Substantia nigra (tissue), 51 donors: ENCODE measurements at places on chromosomes 1 and 21.

DNA sequence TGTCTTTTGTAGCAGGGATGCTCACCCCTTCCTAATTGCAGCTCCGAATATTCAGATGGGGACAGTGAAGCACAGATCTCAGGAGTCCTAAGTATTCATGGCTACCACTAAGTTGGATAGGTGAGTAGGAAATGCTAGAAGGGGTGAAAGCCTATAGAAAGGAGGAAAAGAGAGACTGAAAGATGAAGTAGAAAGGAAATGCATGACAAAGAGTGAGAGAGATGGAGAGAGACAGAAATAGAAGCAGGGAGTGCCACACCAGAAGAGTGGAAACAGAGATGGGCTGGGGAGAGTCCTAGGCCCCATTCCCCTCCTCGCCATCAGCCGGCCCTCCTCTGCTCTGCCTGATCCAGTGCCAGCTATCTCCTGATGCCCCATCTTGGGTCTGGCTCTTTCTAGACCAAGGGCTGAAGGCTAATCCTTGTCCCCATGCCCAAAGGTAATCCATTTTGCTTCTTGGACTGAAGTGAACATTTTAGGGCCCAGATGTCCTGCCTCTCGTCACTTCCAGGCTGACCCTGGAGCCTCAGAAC, 2.0 kb downstream of the PEA15 start:
- DNase-seq: no peak

DNA sequence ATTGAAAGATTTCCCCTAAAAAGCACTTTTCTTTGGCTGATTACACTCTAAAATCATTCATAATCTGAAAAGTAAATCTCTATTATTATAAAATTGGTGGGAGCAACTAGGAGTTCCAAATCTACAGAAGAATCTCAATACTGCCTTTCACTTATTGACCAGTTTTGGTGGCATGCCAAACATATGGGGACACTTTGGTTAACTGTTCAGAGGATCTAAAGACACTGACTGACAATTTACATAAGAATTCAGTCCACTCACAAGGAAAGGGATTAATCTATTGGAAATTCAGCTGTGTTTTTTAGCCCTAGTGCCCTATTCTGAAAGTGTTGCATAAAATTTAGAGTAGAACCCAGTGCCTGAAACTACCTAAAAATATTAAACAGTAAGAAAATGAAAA, 113.6 kb downstream of the LRRC40 start:
- DNase-seq: no peak

GRCh38 chr1:57033222-57034001, 67.6 kb upstream of the C8B start:
- no peak for DNase-seq

- no peak for DNase-seq
These were observed 239.9 kb downstream of the DPYD start for GRCh38 chr1:97680894-97681293.

GRCh38 chr1:22089134-22089571, 36.6 kb downstream of the CDC42 start:
- DNase-seq: no peak

DNA sequence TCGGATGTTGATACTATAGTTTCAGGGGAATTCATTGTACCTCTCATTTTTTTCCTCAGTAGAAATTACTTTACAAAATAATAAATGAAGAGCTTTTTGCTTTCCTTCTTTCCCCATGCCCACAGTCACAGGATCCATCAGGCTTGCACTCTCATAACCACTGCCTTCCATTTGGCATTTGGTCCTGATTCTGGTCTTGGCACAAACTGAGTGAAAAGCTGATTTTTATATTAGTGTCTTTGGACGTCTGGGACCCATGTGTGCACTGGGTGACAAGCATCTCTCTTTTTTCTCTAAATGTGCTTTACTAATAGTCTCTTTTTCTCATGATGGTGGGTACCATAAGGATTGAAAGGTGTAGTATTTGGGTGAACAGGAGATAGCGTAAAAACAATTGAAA, 2.8 kb downstream of the ELAVL4 start:
- no peak for DNase-seq

- DNase-seq: no peak
These were observed 4.5 kb downstream of the KANK4 start for GRCh38 chr1:62314454-62315350.

- DNase-seq: no peak
These were observed 60.7 kb upstream of the CDC42BPA start for GRCh38 chr1:227378871-227379554.

DNA sequence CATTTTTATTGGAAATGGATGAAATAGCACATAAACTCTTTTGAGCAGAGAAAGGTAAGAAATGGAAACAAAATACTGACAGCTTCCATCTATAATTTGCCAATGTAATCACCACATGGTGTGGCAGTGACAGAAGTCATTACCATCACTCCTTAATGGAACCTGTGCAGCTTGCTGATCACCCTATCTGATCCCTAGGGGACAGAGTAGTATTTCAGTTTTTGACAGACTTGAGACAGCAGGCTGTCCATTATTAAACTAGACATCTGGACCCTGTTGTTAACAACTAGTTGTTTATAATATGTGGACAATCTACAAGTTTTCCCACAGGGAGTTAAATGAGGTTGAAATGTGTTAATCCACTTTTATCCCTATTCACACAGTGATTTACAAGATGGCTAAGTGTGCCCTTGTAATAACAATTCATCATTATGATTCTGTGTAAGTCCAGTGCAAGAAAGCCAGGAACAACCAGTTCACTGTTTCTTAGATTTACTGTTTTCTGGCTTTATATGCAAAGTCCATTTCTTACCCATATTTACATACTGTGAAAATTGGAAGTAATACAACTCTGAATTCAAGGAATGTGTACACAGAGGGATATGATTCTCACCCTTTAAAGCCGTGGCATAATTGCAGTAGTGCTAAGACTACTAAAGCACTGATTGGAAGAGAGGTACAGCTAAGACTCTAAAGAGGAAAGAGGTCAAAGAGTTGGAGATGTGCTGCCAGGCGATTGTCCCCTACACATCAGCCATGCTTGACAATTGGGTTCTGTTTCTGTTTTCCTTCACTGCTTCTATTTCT, 9.1 kb downstream of the KCNT2 start:
- no peak for DNase-seq

DNA sequence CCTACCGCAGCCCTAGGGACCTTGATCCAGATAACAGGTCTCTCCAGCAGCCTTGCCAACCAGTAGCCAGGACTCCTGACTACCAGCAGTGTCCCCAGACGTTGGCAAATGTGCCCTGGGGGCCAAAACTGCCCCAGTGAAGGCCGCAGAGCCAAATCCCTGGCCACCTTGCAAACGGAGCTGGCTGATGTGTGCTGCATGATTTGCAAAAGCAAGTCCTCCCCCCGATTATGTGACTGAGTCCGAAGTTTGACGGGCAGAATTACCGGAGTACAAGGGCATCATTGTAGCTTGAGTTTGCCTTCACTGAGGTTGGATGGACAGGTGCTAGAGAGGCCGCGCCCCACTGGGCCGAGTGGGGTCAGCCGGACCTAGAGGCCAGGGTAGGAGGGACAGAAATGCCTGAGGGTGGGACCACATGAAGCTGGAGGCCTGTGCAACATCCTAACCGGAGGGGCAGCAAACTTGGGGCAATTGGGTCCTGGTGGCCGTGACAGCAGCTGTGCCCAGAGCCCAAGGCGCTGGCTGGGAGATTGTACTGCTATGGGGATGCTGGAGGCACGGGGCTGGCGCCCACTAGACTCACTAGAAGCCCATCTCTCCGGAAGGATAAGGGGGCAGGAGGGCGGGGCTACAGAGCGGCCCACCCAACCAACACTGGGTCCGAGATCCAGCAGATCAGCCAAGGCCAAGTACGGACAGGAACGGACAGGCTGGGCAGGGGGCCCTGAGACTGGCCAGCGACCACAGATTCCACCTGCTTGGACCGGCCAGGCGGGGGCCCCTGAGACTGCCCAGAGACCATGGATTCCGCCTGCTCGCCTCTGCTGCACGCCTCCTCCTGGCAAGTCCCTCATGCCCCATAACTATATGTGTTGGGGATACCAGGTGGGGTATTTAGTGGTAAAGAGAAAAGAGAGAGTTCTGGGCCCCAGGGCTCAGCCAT, 2.8 kb downstream of the ARHGEF16 start:
- no peak for DNase-seq

GRCh38 chr21:34526618-34527290, 14.7 kb upstream of the KCNE1 start:
- no peak for DNase-seq

- DNase-seq: no peak
These were observed 398.7 kb downstream of the PLPP3 start for GRCh38 chr1:56180520-56181190.

DNA sequence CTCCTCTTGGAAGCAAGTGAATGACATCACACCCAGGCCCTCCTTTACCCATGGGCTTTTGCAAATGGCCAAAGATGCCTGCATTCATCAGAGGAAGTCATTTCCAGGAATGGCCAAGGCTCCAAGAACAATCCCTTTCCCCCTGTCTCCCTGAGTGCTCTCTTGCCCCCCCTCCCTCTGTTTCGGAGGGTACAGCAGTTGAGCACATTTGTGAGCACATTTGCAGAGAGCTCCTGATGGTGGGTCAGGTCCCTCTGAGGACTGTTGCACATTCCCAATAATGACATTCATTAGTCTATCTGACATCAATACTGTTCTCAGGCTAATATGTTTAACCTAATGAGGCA, 113.4 kb downstream of the MATN1 start:
- no peak for DNase-seq

DNA sequence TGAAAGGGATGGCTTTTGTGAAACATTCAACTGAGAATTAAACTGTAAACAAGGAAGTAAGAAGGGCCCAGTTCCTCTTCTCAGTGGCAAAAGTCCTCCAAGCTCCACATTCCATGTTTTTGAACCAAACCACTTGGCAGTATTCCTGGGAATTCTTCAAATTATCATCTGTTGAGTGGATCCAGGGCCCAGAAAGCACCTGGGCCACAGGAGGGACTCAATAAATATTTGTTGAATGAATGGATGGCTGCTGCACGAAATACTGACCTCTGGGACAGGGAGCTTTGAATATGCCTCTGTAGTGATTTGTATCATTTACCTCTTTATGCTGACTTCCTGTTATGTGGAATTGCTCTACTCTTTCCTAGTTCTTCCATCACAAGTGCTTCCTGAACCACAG, 4.7 kb downstream of the SLC35F3 start:
- no peak for DNase-seq

DNA sequence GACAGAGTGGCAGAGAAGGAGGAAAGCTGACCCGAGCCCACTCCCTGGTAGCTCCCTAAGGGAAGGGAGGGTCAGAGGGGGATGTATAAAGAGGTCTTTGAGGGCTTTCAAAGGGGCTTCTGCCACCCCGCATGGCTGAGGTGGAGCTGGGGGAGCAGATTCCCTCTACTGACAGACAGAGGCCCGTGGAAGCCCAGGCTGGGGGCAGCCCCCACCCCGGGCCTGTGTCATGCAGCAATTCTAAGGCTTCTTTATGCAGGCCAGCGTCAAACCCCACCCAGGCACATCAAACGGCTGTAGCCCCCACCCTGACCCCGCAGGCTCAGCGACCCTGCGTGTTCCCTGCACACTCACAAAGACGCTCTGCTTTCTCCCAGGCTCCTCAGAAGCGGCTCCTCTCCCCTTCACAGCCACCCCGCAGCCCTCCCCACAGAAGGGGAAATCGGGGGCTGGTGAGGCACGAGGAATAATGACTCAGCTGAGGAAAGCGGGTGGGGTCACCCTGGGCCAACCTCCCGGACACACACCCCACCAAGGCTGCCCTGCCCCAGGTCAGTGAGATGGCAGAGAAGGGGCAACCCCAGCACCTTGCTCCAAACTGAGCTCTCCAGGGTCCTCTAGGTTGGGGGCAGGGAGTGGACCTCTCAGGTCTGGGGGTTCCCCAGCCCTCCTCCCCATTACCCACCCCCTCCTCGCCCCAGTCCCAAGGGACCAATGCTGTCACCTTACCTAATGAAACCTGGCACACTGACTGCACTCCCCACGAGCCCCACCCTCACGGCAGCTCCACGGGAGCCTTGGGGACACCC, 10.8 kb downstream of the SLC45A3 start:
- no peak for DNase-seq

DNA sequence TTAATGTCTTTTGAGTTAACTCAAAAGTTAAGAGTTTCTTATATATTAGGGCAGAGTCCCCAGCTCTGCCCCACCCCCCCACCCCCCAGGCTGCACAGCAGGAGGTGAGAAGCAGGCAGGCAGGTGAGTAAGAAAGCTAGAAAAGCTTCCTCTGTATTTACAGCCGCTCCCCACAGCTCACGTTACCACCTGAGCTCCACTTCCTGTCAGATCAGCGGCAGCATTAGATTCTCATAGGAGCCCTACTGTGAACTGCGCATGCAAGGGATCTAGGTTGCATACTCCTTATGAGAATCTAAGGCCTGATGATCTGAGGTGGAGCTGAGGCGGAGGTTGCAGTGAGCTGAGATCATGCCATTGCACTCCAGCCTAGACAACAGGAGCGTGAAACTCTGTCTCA, 81.9 kb downstream of the SIM2 start:
- no peak for DNase-seq

DNA sequence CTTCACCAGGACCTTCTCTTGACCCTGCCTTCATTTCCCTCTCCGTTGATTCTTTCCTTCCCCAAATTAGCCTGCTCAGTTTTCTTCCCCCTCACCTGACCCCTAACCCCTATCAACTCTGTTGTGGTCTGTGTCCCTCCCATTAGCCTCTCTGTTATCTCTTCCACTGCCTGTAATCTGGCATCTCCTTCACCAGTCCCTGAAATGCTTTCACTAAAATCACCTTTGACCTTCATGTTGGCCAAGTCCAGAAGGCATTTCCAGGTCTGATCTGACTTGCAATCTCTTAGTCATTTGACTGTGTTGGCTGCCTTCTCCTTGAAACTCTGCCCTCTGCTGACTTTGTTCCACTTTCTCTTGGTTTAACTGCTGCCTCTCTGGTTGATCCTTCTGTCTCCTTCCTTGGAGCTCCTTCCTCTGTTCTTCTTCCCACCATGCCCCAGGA, 28.2 kb downstream of the ATP8B2 start:
- no peak for DNase-seq

DNA sequence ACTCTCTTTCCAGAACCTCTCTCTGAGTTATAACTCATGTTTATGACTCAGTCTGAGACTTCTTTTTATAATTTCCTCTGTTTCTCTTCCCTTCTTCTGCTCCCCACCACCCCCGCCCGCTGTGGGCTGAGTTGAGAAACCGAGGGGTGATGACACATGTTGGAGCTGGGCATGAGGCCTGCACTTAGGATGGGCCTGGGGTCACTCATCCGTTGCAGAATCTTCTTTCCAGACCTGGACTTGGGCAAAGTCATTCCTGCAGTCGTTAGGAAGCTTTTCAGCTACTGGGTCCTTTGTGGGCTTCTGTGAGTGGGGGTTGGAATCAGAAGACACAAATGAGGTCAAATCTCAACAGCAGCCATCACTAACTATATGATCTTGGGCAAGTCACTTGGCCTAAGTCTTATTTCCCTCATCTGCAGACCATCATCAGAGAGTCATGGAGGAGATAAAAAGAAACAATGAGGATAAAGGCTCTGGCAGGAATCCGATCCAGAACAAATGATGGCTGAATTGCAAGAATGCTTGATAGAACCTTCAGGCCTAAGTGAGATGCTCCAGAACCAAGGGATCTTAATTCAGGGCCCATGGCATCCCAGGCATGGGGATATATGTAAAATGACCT, 53.4 kb downstream of the RPS6KA1 start:
- no peak for DNase-seq
